Activated CD4-positive, alpha-beta T cell treated with anti-CD3 and anti-CD28 coated beads, Interleukin-2, amount 10 ng/mL, durations not matched to agents 24 days and 14 days (primary cell): ENCODE measurements at places on chromosomes 4 and X.

DNA sequence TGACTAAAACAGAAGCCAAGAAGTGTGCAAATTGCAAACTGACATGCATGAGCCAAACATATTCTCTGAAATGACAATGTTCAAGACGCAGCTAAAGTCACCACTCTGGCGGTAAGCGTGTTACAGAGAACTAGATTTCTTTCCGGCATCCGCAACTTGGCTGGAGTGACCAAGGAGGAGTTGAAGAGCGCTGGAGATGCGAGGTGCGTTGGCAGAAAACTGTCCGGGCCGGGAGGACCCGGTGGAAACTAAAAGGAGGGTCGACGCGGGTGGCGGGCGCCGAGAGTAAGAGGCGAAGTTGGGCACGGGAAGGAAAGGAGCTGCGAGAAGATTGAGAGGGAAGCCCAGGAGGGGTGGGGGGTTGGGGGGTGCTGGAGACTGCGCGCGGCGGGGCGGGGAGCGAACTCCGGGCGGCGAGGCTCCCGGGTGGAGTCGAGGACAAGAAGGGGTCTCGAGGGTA is 807 bp downstream of the SEL1L3 start:
- H3K4me1 ChIP-seq: peaks cover 34% of the 10 kb centered on the region
- peak overlapping the region; percentile 99 for H3K4me3 ChIP-seq
- peak; percentile 82 for DNase-seq

DNA sequence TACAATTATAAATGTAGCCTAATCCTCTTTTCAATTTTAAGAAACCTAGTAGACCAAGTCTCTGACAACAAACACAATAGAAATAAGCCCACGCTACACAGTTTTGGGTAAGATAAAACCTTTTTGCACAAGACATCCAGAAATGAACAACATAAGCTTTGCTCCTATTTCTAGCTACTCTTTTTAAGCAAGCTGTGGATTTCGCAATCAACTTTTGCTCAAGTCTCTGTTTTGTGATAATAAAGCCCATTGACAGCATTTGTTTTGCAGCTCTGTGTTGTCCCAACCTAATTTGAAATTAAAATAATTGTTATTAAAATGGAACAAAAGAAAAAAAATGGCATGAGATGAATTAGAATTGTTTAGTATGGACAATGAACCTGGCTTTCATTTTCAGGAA is 287.9 kb upstream of the PUDP start:
- H3K4me3 ChIP-seq: no peak overlapping the region
- no peak overlapping the region for H3K27ac ChIP-seq
- no peaks in the 10 kb centered on the region for H3K36me3 ChIP-seq
- H3K27me3 ChIP-seq: no peaks in the 10 kb centered on the region

GRCh38 chrX:84197550-84197949 is 9.6 kb upstream of the RPS6KA6 start:
- no peak overlapping the region for H3K4me3 ChIP-seq
- H3K4me1 ChIP-seq: no peaks in the 10 kb centered on the region
- DNase-seq: no peak
- no peaks in the 10 kb centered on the region for H3K27me3 ChIP-seq
- H3K36me3 ChIP-seq: no peaks in the 10 kb centered on the region
- H3K27ac ChIP-seq: no peak overlapping the region

DNA sequence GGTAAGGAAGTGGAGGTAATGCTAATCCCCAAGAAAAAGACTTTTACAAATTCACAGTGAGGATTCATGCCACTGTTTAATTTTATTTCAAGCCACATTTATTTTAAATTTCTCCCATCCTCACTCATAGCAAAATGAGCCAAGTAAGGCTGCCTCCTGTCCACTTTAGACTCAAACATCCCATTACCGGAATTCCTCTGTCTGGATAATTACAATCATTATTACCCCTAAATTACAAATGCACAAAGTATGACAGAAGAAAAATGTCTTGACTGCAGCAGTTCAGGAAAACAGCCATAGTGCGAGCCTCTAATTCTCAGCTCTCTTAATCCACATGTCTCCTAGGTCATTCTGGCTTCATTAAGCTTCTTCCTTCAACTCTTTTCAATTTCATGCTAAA is 57.0 kb downstream of the MAPK10 start:
- H3K4me3 ChIP-seq: no peak overlapping the region
- H3K27ac ChIP-seq: no peak overlapping the region
- H3K27me3 ChIP-seq: no peaks in the 10 kb centered on the region

- no peak overlapping the region for H3K27ac ChIP-seq
- no peak overlapping the region for H3K4me3 ChIP-seq
- no peaks in the 10 kb centered on the region for H3K27me3 ChIP-seq
- no peak for DNase-seq
- H3K4me1 ChIP-seq: no peaks in the 10 kb centered on the region
Observed at GRCh38 chr4:104129243-104129642, 365.5 kb downstream of the CXXC4 start.

DNA sequence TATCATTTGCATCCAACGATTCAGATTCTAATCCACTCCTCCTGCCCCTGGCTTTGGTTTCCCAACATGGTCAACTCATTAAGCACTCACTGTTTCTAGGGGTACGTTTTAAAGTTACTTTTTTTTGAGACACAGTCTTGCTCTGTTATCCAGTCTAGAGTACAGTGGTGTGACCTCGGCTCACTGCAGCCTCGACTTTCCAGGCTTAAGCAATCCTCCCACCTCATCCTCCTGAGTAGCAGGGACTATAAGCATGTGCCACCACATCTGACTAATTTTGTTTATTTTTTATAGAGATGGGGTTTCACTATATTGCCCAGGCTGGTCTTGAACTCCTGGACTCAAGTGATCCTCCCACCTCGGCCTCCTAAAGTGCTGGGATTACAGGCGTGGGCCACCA is 48.9 kb downstream of the TMEM156 start:
- peaks cover 66% of the 10 kb centered on the region for H3K36me3 ChIP-seq
- no peaks in the 10 kb centered on the region for H3K27me3 ChIP-seq
- peak overlapping the region; percentile 10 for H3K4me3 ChIP-seq
- peaks cover 70% of the 10 kb centered on the region for H3K4me1 ChIP-seq
- no peak for DNase-seq
- peak overlapping the region; percentile 87 for H3K27ac ChIP-seq

GRCh38 chrX:67555578-67556203 is 11.9 kb downstream of the AR start:
- DNase-seq: peak; percentile 55
- H3K27ac ChIP-seq: no peak overlapping the region
- H3K4me1 ChIP-seq: no peaks in the 10 kb centered on the region
- H3K4me3 ChIP-seq: no peak overlapping the region

- no peak overlapping the region for H3K27ac ChIP-seq
- H3K36me3 ChIP-seq: no peaks in the 10 kb centered on the region
- H3K4me3 ChIP-seq: no peak overlapping the region
- no peak for DNase-seq
Observed at GRCh38 chr4:124135409-124135813, 577.1 kb downstream of the ANKRD50 start.

DNA sequence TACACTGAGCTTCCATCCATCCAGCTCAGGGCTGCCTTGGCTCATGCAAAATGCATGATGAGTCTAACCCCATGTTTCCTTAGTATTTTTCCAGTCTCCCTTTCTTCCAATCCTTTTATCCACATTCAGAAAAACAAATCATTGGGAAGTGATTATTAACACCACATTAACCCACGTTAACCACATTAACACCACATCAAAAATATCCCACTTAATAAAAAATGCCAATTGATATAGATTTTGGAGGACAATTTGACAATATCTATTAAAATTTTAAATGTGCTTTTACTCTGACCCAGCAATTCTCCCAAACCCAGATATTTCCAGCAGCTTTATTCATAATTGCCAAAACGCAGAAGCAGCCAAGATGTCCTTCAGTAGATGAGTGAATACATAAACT is 75.6 kb upstream of the SRD5A3 start:
- no peak overlapping the region for H3K4me3 ChIP-seq
- peaks cover 4% of the 10 kb centered on the region for H3K27me3 ChIP-seq
- no peaks in the 10 kb centered on the region for H3K36me3 ChIP-seq
- H3K27ac ChIP-seq: no peak overlapping the region
- H3K4me1 ChIP-seq: no peaks in the 10 kb centered on the region

DNA sequence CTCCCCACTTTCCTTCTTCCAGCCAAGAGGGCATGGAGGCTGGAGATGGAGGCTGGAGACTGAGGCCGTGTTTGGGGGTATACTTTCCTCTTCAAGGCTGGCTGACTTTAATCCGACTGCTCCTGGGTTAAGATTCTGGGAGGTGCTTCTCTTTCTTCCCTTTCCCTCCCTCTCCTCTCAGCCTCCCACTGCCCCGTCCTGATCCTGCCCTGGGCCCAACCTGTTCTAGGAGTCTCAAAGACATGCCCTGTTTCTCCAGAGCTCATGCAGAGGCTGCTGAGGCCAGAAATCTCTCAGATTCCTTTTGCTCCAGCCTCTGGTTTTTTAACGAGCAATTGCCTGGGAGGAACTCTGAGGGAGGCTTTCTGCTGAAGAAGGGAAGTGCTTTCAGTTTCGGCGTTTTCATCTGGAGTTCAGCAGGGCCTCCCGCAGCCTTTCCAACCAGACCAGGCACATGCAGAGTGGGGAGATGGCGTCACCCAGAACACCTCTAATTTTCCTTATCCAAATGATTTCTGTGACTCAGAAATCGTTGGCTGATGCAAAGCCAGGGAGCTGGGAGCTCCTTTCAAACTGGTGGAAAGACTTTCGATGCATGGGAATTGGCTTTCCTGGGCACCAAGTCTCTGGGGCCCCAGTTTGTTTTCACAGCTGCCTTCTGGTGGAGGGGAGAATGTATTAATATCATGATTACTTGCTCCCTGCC is 34.5 kb upstream of the FAM9C start:
- H3K27ac ChIP-seq: peak overlapping the region; percentile 94
- peak overlapping the region; percentile 81 for H3K4me3 ChIP-seq
- DNase-seq: peak; percentile 73
- H3K36me3 ChIP-seq: peaks cover 4% of the 10 kb centered on the region

DNA sequence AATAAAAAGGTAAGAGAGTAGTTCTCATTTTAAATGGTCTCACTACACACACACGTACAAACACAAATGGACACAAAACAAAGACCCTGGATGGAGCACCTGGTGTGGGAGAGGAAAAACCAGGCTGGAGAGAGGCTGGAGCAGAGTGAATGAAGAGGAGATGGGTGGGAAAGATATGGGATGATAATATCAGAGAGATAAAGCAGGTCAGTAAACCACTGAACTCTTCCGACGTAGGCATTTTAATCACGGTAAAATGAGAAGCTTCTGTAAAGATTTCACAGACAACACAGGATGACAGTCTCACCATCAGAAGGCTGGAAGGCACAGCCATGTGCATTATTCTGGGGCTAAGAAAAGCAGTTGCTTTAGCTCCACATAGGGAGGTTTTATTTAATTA is 532.8 kb downstream of the KCNIP4 start:
- no peak overlapping the region for H3K4me3 ChIP-seq
- no peaks in the 10 kb centered on the region for H3K4me1 ChIP-seq
- H3K36me3 ChIP-seq: no peaks in the 10 kb centered on the region
- H3K27me3 ChIP-seq: no peaks in the 10 kb centered on the region
- no peak for DNase-seq

- H3K27me3 ChIP-seq: peaks cover 7% of the 10 kb centered on the region
- no peak for DNase-seq
- no peaks in the 10 kb centered on the region for H3K4me1 ChIP-seq
- no peak overlapping the region for H3K4me3 ChIP-seq
Observed at GRCh38 chr4:165439981-165440380, 61.2 kb downstream of the CPE start.

DNA sequence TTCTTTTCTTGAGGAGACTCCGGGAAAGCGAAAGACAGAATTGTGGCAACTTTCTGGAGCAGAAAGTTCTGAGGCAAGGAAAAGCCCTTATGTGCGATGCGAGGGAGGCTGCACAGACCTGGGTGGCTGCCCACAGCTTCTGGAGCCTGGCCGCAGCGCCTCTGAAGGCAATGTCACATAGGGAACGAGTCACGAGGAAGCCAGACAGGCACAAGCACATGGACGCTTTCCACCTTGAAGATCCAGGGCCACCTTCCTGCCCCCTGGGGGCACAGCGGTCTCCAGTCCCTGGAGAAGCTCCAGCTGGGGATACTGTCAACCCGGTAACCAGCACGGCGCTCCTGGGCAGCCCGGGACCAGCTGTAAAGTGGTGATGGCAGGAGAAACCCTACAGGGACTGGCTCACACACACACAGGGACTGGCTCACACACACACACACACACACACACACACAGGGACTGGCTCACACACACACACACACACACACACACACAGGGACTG is 69.8 kb downstream of the MTNR1A start:
- H3K36me3 ChIP-seq: no peaks in the 10 kb centered on the region
- DNase-seq: no peak
- H3K27ac ChIP-seq: no peak overlapping the region
- H3K4me1 ChIP-seq: no peaks in the 10 kb centered on the region

GRCh38 chr4:75995727-75996126 is 5.0 kb upstream of the SDAD1 start:
- peaks cover 5% of the 10 kb centered on the region for H3K4me1 ChIP-seq
- no peak overlapping the region for H3K4me3 ChIP-seq
- H3K36me3 ChIP-seq: peaks cover under 1% of the 10 kb centered on the region
- peak; percentile 71 for DNase-seq

DNA sequence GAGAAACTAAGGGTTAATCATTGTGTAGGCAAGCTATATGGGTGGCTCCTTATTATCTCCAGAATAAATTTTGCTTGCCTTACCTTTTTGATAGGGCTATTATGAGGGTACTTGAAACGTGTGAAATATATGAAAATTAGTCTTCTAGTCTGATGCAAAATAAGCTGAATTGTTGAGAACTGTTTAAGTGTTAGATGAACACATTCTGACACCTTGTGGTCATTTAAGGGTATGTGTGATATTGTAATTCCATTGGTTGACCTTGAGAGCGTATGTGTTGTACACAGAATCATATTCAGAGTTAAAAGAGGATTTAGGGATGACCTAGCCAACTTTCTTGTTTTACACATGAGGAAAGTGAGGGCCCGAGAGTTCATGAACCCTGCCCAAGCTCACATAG is 44.6 kb upstream of the LINC00632 start:
- no peaks in the 10 kb centered on the region for H3K4me1 ChIP-seq
- no peak for DNase-seq
- H3K27me3 ChIP-seq: no peaks in the 10 kb centered on the region

- no peaks in the 10 kb centered on the region for H3K27me3 ChIP-seq
- H3K4me1 ChIP-seq: no peaks in the 10 kb centered on the region
- no peaks in the 10 kb centered on the region for H3K36me3 ChIP-seq
Observed at GRCh38 chrX:27336466-27337091, 126.6 kb downstream of the PPP4R3C start.

DNA sequence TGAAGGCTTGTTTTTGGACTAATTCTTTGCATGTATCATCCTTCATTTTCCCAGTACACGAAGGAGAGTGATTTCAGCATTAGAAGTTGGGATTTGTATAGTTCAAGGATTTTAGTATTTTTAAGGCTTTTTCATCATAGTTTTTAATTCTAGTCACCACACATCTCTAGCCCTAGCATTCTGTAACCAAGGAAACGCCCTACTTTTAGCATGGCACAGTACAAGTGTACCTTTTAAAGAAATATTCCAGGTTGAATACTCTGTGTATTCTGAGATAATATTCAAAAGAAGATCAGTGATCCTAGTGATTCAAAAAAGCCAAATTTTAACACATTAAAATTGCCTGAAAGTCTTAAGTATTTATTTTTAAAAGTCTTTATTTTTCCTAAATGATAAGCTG is 150.5 kb downstream of the RAP1GDS1 start:
- H3K36me3 ChIP-seq: peaks cover 35% of the 10 kb centered on the region
- no peak for DNase-seq
- H3K4me3 ChIP-seq: no peak overlapping the region
- no peak overlapping the region for H3K27ac ChIP-seq

GRCh38 chrX:120357186-120357585 is 4.7 kb upstream of the ATP1B4 start:
- H3K4me3 ChIP-seq: no peak overlapping the region
- peaks cover 7% of the 10 kb centered on the region for H3K27me3 ChIP-seq
- DNase-seq: no peak
- H3K27ac ChIP-seq: no peak overlapping the region
- no peaks in the 10 kb centered on the region for H3K4me1 ChIP-seq
